ENCODE measurements at places on chromosomes 3 and 15.

GRCh38 chr3:10547841-10548783, 42.7 kb upstream of the ATP2B2 start:
- no peak for DNase-seq

- no peak for DNase-seq
These were observed 55.5 kb upstream of the CMTM7 start for GRCh38 chr3:32336113-32336498.

- DNase-seq, result peak; percentile 59
These were observed 147.8 kb upstream of the MCTP2 start for GRCh38 chr15:94083467-94084052.

DNA sequence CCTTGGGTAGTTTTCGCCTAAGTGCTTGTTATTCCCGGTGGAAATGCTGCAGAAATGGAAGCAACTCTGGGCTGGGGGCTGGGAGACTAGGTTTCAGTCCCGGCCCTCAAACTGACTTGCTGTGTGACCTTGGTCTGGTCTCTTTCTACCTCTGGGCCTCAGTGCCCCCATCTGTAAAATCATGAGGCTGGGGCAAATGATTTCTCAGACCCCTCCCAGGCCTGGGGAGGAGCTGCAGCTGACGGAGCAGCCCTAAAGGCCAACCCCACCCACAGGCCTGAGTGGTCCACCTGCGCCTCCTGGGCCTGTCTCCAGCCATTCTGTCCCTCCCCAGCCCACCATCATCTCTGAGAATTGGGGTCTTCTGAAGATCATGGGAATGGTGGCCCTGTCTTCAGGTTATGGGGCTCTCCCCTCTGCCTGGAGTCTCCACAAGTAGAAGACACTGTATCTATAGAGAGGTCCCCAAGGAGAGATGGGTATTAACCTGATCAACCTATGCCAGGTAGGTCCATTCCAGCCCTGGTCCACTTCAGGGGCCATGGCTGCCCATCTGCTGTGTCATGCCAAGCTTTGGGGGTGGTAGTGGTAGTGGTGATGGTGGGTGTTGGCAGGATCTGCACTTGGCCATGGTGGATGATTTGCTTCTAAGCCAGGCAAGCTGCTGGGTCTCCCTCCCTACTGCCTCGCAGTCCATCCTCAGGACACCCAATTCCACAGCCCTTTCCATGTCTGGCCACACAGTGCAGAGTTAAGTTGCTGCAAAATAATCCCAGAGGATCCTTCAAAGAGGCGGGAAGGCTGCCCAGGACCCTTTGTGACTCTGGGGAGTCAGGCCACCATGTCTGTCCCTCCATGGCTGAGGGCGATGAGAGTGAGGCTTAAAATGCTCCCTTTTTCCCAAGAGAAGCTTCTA, 46.0 kb downstream of the ITGA11 start:
- DNase-seq, result no peak

- peak; percentile 33 for DNase-seq
These were observed 597 bp upstream of the GBE1 start for GRCh38 chr3:81761904-81762580.

- no peak for DNase-seq
These were observed 12.4 kb downstream of the BMF start for GRCh38 chr15:40096094-40096891.

DNA sequence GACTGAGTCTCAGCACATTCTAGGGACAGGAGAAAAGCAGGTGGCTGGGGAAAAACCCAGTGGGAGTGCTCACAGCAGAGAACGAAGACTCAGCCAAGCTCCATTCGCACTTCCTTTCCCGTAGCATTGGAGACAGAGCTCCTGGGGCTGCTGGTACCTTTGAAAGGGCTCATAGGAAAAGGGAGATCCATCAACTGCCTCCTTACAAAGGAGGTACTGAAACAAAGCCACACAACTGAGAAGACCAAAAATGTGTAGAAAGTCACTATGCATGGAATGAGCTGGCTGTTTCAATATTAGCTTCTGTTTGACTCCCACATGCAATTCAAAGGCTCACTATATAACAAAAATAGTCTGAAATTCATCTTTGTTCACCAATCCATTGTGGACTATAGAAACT, 16.9 kb downstream of the STIMATE start:
- DNase-seq, result no peak

GRCh38 chr3:58144478-58145325, 66.1 kb downstream of the DNASE1L3 start:
- DNase-seq, result no peak

GRCh38 chr3:15903759-15904720, 106.3 kb upstream of the ANKRD28 start:
- DNase-seq, result no peak

GRCh38 chr15:34652726-34653033, 69.2 kb upstream of the GOLGA8B start:
- no peak for DNase-seq

DNA sequence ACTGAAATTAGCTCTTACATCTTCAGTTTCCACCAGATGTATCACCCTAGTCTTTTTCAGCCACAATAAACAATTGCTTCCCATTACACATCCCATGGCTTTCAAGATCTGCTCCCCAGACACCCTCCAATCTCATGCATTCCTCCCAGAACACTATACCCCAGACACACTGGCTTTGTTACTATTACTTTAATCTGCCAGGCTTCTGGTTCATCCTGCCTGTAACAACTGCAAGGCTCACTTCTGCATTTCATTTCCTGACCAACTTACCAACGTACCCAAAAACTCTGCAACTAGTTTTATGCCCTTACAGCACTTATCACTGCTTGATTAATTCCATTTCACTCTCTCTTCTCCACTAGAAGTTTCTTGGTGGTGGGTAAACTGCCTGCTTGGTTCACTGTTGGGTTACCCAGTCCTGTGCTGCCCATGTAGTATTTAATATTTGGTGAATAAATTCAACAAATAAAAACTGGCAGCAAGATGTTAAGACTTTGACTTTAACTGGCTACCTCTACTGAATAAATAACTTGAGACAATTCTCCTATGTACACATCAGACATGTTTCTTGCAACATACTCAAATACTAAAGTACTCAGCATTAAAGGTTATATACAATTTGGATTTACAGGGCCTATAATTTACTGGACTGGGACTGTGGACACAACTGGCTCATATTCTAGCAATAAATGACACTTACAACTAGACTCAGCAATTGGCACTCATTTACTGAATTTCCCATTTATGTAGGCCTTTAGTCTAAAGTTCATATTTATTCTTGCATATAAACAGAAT, 2.7 kb downstream of the RPL22L1 start:
- DNase-seq, result no peak

GRCh38 chr3:138066383-138066782, 49.0 kb downstream of the DZIP1L start:
- no peak for DNase-seq

- no peak for DNase-seq
These were observed 3.6 kb upstream of the EFCAB12 start for GRCh38 chr3:129432036-129432435.

DNA sequence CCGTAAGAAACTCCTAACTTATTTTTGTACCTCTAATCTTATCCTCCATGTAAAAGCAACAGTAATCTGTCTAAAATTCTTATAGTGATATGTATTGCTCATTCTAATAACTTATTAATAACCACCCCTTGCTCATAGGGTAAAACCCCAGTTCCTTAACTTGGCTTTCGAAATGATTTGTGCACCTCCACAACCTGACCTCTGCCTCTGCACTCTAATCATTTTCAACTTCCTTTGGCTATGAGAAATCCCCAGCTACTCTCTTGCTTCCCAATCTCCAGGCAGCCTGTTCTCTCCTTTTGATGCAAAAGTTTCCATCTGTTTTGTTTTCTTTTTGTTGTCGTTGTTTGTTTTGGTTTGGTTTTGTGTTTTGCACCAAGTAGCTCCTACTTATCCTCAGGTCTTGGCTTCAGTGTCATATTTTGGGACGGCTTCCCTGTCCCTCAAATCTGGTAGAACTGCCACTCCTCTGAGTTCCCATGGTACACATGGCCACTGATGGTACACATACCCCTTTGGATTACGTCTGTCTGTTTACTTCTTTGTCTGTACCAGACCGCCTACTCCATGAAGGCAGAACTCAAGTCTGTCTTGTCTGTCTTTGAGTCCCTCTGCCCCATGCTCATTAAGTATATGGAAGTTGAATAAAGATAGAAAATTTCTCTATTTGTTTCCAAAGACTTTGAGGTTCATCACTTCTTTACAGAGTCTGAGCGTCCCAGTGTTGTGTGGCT, 105.6 kb upstream of the TGFBR2 start:
- DNase-seq, result no peak

GRCh38 chr3:193737191-193737751, 144.3 kb downstream of the OPA1 start:
- DNase-seq, result no peak

DNA sequence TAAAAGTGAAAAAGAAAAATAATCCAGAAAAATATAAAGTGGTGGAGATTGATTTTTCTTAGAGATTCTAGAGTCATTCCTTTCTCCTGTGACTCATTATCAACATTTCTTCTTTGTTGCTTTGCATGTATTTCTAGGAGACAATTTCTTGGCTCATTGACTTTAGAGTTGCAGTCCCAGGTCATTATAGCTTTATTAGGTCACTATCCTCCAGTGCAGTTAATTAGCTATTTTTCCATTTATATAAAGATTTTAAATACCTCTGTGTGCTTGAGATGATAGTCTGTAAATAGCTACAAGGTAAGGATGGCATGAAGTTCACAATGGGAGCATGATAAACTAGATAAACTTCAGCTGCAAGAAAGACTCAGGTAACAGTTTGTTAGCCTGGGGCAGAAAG, at the start of gene OR4F15:
Gene OR4F15, plus strand, starts transcription at position 301 of the 400 bp plus-strand sequence. CDS start 5,985 bp downstream, outside the sequence.
- no peak for DNase-seq

GRCh38 chr15:85834651-85835050, 39.9 kb upstream of the KLHL25 start:
- no peak for DNase-seq

- DNase-seq, result no peak
These were observed 166.0 kb upstream of the EIF1B start for GRCh38 chr3:40143283-40144090.

DNA sequence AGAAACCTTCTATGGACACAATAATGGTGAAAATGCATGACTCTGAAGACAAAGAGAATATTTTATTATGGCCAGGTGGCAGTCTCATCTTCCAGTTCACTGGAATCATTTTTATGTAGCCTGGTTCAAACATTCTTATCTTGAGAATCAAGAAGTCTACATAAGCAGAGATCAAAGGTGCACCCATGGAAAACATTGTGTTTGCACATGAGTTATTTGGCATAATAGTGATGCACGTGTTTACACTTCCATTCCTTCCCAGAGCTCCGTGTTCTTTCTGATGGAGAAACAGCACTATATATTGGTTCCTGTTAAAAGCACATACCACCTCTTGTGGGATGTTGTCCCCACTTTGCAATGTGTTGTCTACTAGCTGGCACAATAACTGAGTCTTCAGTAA, 572.2 kb downstream of the GRM7 start:
- no peak for DNase-seq

GRCh38 chr3:134666466-134666865, 15.6 kb upstream of the KY start:
- DNase-seq, result peak; percentile 40

DNA sequence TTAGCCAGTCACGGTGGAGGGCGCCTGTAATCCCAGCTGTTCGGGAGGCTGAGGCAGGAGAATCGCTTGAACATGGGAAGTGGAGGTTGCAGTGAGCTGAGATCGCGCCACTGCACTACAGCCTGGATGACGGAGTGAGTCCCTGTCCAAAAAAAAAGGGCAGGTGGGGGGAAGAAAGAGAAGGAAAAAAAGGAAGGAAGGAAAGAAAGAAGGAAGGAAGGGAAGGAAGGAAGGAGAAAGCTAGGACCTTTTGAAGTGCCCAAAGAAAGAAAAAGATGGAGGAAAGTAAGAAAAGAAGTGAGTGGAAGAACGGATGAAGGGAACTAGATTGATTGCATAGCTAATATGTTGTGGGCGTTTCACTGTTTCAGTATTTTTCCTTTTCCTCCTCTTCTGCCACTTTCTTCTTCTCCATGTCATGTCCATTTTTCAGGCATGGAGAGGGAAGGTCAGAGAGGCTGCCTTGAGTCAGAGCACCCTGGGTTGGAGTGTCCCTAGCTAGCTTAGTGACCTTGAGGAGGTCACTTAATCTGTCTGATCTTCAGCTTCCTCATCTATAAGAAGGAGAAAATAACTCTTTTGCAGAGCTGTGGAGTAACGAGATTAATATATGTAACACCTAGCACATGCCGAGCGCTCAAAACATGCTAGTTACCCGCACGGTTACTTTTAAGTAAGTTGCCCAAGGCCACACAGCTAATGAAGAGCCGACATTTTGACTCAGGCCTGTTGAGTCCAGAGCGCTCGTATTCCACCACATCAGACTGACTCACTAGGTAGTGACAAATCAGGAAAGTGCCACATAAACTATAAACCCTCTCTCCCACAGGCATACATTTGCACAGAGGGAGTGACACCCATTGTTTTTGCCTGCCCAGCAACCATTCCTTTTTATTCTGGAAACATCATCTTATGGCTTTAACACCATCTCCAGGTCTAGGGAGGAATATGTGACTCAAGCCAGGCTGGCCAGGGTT, 42.2 kb downstream of the BHLHE40 start:
- DNase-seq, result peak; percentile 47

GRCh38 chr15:84811151-84811550, 6.0 kb upstream of the ALPK3 start:
- no peak for DNase-seq

- peak; percentile 77 for DNase-seq
These were observed 81.3 kb upstream of the ZBED2 start for GRCh38 chr3:111676211-111677006.

DNA sequence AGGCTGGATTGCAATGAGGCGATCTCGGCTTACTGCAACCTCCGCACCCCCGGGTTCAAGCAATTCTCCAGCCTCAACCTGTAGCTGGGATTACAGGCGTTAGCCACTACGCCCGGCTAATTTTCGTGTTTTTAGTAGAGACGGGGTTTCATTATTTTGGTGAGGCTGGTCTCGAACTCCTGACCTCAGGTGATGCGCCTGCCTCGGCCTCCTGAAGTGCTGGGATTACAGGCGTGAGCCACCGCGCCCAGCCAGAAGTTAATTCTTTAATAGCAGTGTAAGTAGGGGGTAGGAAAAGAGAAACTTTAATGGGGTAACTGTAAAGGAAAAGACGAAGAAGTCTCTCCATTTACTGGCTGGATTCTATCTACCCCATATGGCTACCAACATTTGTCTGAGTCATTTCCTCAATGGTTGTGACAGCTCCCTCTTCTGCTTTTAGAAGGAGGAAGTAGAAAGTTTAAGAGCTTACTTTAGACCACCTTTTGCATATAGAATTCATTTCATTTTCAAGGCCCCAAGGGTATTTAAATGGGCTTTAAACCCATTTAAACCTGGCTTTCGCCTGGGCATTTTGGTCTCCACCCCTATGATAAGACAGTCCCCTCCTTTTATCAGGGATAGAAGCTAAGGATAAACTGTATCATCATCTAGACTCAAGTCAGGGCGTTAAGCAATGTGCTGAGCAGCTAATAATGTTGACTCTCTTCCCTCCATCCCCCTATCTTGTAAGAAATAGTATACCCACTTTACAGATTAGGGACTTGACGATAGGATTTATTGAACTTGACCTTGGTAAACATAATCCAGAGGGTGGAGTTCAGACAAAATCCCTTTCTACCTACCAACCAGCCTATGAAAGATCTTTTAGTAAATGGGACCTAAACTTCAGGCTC, 1.1 kb upstream of the CDV3 start:
- peak; percentile 60 for DNase-seq
